ENCODE measurements at places on chromosomes 2 and 18.

DNA sequence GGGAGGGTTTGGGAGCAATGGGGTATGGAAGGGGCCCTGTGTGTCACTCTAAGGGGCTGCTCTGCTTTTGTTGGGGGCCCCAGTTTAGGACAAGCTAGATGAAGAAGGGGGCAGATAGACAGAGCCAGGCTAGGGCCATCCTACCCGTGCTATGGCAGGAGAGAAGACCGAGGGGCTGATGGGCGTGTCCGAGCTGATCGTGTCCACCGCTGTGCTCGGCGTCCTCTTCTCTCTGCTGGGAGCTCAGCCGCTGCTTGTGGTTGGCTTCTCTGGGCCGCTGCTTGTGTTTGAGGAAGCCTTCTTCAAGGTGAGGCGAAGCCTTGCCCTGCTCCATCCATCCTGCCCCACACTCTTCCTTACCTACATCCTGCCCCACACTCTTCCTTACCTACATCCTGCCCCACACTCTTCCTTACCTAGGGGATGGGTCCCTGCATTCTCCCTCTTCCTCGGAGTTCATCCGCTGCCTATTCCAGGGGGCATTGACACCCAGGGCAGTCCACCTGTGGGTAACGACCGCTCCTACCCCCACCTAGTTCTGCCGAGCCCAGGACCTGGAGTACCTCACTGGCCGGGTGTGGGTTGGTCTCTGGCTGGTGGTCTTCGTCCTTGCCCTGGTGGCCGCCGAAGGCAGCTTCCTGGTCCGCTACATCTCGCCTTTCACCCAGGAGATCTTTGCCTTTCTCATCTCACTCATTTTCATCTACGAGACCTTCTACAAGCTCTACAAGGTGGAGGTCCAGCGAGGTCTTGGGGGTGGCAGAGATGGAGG lies 8.9 kb downstream of the SLC4A3 start:
- DNase-seq = no peak

DNA sequence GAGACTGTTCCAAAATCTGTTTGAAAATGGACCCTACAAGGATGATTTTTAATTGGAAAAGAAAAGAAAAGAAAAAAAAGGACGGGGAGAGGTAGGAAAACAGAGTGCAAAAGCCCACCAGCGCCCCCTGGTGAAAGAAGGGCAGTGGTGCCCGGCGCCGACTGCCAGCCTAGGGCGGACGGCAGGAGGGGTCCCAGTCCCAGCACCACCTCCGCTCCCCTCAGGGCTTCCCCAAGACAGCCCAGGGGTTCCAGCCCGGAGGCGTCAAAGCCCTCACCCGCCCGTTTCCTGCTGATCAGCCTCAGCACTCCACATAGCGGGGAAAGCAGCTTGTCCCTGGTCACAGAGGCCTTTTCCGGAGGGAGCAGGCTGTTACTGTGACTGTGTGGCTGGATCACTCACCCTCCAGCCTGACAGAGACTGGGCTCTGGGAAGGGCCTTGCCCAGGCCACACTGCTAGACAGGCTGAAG lies 213.9 kb downstream of the TFCP2L1 start:
- DNase-seq = no peak

DNA sequence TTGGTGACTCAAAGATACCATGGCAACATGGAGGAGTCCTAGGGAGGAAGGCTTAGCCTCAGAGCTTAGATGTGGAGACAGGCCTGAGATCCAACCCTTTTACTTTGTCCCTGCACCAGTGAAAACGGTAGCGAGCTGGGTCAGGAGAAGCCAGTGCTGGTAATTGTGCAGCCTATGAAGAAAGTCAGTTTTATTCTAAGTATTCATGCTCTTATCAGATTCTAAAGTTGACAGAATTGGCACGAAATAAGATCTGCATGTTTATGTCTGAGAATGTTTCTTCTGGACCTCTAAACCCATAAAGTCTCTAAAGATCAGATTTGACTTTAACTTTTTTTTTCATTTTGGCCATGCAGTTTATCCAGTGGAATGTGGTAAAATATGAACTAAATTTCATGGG lies 93.8 kb downstream of the SCG2 start:
- no peak for DNase-seq

DNA sequence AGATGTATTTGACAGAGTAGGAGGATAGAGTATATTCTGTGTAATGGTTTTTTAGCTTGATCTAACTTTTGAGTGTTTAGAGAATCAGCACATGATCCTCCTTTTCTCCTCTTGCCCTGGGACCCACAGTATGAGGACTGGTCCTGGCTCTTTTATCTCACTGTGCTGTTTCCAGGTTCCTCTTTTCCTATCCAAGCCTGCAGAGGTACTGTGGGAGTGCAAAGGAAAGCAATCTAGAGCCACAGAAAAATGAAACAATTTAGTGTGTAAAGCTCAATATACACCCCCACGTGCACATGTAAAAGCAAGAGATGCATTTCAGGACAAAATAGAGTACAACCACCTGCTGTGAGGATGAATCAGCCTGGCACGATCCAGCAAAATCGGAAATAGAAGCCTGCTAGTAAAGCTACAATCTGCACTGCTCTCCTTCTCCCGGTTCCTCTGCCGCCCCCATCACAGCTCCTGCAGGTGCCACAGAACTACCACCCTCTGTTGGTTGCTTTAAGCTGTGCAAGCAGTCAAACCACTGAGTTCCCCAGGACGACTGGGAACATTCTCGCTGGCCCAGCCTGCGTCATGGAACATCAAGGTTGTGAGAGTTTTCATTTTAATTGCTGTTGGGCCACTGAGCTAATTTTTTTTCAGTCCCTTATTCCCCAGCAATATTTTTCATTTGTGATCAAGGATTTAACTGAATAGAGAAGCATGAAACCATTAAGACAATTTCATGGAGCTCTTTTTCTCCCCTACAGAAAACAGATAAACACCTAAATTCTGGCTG lies 47.8 kb upstream of the MAPRE3 start:
- DNase-seq = no peak

DNA sequence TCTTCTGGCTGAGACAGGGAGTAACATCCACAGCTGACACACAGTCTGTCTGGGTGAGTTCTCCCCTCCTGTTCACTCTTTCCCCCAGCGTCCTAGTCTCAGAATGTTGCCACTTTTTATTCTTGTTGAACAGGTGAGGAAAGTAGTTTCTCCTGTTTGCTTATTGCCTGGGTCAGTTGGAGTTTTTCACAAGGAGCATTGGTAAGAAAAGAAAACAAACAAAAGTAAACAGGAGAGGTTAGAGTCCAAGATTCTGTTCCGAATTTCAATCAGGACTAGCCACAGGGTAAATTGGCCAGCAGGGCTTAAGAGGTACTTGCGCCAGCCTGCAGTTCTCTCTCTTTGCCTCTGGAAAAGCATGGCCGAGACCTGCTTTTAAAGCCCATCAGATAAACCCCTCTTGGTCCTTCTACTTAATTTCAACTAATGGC lies 255.0 kb upstream of the EPAS1 start:
- no peak for DNase-seq

- DNase-seq = no peak
Measured at GRCh38 chr18:75130591-75131328, 78.2 kb downstream of the PTGR3 start.

DNA sequence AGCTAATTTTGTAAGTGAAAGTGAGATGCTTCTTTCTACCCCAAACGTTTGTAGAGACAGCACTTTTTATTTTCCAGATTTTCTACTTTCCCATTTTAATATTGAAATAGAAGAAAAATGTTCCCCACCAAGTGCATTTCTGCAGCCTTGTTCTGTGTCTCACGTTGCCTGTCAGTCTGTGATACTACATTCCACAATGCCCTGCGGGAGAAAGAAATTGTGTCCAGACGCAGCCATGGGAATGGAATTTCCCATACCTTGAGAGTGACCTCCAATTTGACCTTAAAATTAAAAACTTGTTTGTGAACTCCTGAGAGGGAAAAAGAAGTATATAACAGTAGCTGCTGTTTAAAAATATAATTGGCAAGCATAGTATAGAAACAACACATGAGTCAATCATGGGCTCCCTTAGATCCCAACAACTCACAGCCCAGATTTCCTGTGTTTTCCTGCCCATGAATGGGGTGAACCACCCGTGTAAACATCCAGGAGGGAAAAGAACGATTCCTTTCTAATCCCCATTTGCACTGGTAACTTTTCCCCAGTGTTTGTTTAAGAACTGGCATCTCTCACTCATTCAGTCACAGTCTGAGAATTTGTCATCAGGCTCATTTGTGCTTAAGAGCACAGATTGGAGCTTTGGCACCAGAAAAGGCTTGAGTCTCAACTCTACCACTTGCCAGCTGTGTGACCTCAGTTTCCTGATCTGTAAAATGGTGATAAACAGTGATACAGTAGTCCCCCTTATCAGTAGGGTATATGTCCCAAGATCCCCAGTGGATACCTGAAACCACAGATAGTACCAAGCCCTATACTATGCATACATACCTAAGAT lies 166.1 kb upstream of the ZNF521 start:
- DNase-seq = no peak

- DNase-seq = no peak
Measured at GRCh38 chr2:124318913-124319312, 293.8 kb downstream of the CNTNAP5 start.

- no peak for DNase-seq
Measured at GRCh38 chr2:100522430-100522829, 40.4 kb upstream of the PDCL3 start.

DNA sequence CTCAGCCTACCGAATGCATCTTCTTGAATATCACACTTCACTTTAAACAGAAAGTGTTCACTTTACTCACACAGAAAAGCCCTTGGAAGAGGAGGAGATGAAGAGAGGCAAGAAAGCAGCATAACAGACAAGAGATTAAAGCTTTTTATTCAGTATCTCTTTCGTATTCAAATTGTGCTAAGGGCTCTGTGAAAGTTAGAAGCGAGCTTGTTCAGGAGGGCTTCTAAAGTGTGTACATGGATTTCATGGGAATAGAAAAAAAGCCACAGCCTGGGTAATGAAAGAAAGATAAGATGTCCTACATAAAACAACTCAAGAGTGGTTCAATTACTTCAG lies 531.9 kb downstream of the TMEM182 start:
- DNase-seq = no peak

GRCh38 chr2:1823187-1824169 lies 79.2 kb upstream of the PXDN start:
- no peak for DNase-seq

- no peak for DNase-seq
Measured at GRCh38 chr2:67650291-67651133, 253.4 kb downstream of the ETAA1 start.

DNA sequence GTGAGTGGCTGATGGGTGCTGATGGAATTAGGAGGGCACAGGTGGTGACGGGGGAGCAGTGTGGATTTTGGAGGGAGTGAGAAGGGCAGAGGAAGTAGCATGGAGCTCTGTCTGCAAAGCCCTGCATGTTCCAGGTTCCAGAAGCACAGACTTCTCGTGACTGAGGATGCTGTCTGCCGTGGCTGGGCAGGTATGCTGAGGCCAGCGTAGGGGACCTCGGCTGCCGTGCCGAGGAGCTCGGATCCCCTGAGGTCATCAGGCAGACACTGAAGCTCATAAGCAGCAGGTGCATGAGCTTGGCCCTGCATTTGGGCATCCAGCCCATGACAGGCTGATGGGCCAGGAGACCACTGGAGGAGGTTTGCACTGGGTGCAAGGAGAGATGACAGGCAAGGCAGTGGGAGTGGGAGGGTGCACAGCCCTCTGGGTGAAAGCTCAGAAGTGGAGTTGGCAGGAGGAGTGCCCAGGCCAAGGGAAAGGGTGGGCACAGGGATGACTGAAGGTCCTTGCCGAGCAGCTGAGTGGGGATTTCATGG lies 215.3 kb downstream of the SH3RF3 start:
- DNase-seq = no peak

- no peak for DNase-seq
Measured at GRCh38 chr2:112793449-112793978, 9.2 kb upstream of the IL1A start.
